KBM-7 (cell line): ENCODE measurements at places on chromosomes 12 and 14.
A peak's percentile ranks its signal among the peaks of the same experiment; 100 is the strongest.

GRCh38 chr12:46404225-46404631 is 31.7 kb upstream of the SLC38A2 start:
- no peak for DNase-seq

- no peak for DNase-seq
Observed at GRCh38 chr14:68104518-68104917, 284.9 kb downstream of the RAD51B start.

- DNase-seq: no peak
Observed at GRCh38 chr12:71312768-71313403, 126.7 kb upstream of the LGR5 start.

DNA sequence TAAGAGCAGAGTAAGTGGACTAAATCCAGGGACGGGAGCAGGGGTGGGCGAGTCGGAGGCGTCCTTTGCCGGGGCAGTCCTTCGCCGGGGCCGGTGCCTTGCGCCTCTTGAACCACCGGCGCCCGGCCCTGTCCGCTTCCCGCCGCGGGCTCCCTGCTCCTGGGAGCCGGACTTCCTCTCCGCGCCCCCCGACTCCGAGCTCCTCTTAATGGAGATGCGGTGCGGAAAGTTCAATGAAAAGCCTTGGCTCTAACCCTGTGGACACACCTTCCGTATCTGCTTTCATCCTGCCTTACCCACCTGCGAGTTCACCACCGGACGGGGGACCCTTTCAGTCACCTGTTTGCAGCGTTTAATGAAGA is 412 bp downstream of the FGFR1OP2 start:
- no peak for DNase-seq

- peak; percentile 10 for DNase-seq
Observed at GRCh38 chr14:42214981-42215491, 608.4 kb downstream of the LRFN5 start.

GRCh38 chr14:90601563-90601962 is 204.7 kb downstream of the CALM1 start:
- DNase-seq: no peak

GRCh38 chr12:70645494-70646317 is 8.5 kb upstream of the PTPRB start:
- DNase-seq: no peak

- DNase-seq: peak; percentile 66
Observed at GRCh38 chr12:117119592-117120198, 20.5 kb upstream of the TESC start.

- no peak for DNase-seq
Observed at GRCh38 chr12:25186788-25187402, 8.1 kb downstream of the DNAI7 start.

DNA sequence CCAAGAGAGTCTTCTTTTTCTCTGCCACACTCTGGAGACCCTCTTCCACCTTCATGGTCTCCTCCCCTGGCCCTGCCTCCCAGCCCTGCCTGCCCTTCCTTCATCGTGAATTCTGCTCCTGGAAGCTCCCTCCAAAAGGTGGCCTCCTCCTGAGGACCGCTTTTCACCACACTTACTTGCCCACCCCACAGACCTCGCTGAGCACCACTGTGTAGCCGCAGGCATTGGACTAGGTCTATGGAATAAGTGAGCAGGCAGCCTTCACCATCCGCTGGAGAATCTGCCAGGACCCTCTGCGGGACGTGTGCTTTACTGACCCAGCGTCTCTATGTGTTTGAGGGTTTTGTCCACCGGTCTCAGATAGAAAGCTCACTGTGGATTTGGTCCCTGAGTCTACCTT is 9.7 kb upstream of the KRT5 start:
- no peak for DNase-seq

- DNase-seq: no peak
Observed at GRCh38 chr12:96701856-96702255, 205.2 kb upstream of the NEDD1 start.

DNA sequence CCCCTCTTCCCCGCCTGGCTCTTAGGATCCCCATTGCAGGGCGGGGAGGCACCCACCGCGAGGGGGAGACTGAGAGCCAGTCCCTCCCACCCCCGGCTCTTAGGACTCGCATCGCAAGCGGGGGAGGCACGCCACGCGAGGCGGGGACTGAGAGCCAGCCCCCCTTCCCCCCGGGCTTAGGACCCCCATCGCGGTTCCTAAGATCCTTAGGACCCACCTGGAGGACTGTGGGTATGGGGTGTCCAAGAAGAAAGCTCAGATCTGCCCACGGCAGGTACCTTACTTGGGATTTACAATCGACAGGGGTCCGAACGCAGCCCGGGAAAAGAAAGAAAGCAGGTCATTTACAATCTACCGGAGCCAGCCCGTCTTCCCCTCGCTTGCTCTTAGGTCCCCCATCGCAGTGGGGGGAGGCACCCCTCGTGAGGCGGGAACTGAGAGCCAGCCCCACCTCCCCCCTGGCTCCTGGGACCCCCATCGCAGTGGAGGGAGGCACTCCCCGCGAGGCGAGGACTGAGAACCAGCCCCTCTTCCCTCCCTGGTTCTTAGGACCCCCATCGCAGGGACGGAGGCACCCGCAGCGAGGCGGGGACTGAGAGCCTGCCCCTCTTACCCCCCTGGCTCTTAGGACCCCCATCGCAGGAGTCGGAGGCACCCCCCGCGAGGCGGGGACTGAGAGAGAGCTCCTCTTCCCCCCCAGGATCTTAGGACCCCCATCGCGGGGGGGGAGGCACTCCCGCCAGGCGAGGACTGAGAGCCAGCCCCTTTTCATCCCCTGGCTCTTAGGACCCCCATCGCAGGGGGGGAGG is 43.7 kb downstream of the DDX11 start:
- DNase-seq: peak; percentile 63

- DNase-seq: peak; percentile 9
Observed at GRCh38 chr12:105474672-105475071, 144.2 kb downstream of the C12orf75 start.
